Hair follicular keratinocyte (primary cell): ENCODE measurements at places on chromosomes 5 and 9. TPM values are rescaled to one million over a fixed set of nuclear protein-coding genes. Genes with fewer than 3 reads are reported as not detected.

Gene LRRC19
- total RNA-seq: 0.23 TPM in 1 of 2 replicates, not detected in the other

Gene ZNF483
- 1.2 and 2.2 TPM in 2 replicates for total RNA-seq

Gene GFI1B
- not detected in 2 replicates for total RNA-seq

Gene DAB2IP
- total RNA-seq: 28.3 and 28.8 TPM in 2 replicates

Gene CAVIN4
- total RNA-seq: under 0.01 and 0.08 TPM in 2 replicates

Gene LECT2
- total RNA-seq: not detected in 2 replicates

Gene MATR3
- total RNA-seq: 130 and 151 TPM in 2 replicates

Gene ORM2
- not detected in 2 replicates for total RNA-seq

Gene SEMA6A
- 0.11 and 0.39 TPM in 2 replicates for total RNA-seq

Gene CDH12
- not detected in 2 replicates for total RNA-seq

Gene SRP19
- 39.5 and 87.1 TPM in 2 replicates for total RNA-seq

Gene PCDHGB1
- 0.23 and 0.38 TPM in 2 replicates for total RNA-seq

Gene CDH18
- not detected in 2 replicates for total RNA-seq

Gene RNF183
- total RNA-seq: not detected in 2 replicates

Gene SAXO1
- total RNA-seq: not detected in 2 replicates

Gene NFIB
- total RNA-seq: 19.4 and 21.3 TPM in 2 replicates

Gene ROPN1L
- 0.08 TPM in 1 of 2 replicates, not detected in the other for total RNA-seq

Gene RAPGEF6
- total RNA-seq: 5.2 and 5.3 TPM in 2 replicates

Gene DDX46
- total RNA-seq: 14.1 and 26.0 TPM in 2 replicates

Gene GPR21
- total RNA-seq: 0.08 and 0.47 TPM in 2 replicates

Gene FST
- total RNA-seq: 223 and 230 TPM in 2 replicates

Gene RPL37
- 86.8 and 169 TPM in 2 replicates for total RNA-seq

Gene KIF4B
- total RNA-seq: not detected in 2 replicates

Gene PPP1R2B
- not detected in 2 replicates for total RNA-seq

Gene FGD3
- 0.04 and 0.16 TPM in 2 replicates for total RNA-seq

Gene GABRA1
- total RNA-seq: not detected in 2 replicates

Gene SCGB3A2
- not detected in 2 replicates for total RNA-seq

Gene TRIM7
- total RNA-seq: 56.8 and 64.7 TPM in 2 replicates

Gene CCDC112
- 4.4 and 7.1 TPM in 2 replicates for total RNA-seq

Gene LCN2
- total RNA-seq: 8.8 and 22.4 TPM in 2 replicates

Gene CDH10
- 0.15 TPM in 1 of 2 replicates, not detected in the other for total RNA-seq

Gene CBY3
- total RNA-seq: not detected in 2 replicates

Gene PFN3
- not detected in 2 replicates for total RNA-seq

Gene GARIN3
- total RNA-seq: not detected in 2 replicates

Gene WNT8A
- total RNA-seq: not detected in 2 replicates
